ENCODE measurements at places on chromosomes 13 and 19.
A peak's percentile ranks its signal among the peaks of the same experiment; 100 is the strongest.

DNA sequence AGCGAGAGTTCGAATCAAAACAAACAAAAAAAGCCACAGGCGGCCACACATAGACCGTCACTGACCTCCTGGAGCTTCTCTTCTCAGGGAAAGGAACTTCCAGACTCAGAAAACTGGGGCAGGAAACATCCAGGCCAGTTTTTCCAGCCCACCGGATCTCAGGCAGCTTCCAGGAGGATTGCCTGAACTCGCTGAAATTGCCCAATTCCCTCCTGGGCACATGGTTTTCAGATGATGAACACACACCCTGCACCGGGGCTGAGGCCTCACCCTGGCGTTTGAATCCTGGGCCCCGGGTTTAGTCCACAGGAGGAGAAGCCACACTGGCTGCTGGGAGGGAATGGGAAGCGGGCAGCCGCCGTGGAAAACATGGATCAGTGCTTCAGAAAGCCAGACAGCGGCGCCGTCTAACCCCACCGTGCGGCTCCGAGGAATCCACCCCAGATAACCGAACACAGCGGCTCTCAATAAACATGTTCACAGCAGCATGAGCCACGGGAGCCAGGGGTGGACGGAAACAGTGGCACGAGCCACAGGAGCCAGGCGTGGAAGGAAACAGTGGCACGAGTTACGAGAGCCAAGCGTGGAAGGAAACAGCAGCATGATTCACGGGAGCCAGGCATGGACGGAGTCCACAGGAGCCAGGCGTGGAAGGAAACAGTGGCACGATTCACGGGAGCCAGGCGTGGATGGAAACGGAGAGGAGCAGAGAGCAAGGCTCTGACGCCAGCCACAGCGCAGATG lies 18.2 kb upstream of the PTBP1 start:
- DNase-seq = no peak

DNA sequence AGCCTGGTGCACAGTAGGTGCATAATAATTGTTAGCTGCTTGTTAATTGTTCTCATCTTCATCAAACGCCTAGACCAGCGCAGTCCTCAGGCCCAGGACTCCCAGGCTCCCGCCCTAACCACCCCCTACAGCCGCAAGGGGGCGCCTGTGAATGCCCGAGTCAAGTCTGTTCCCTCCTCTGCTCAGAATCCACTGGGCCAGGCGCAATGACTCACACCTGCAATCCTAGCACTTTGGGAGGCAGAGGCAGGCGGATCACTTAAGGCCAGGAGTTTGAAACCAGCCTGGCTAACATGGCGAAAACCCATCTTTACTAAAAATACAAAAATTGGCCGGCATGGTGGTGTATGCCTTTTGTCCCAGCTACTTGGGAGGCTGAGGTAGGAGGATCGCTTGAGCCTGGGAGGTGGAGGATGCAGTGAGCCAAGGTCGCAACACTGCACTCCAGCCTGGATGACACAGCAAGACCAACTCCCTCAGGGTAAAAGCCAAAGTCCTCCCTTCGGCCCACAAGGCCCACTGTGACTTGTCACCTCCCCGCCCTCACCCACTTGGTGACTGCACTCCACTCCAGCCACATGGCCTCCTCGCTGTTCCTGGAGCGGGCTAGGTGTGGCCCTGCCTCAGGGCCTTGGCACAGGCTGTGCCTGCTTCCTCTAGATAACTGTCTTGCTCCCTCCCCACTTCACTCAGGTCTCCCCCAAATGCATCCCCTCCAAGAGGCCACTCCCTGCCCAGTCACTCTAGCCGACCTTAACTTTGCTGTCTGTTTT lies 9.1 kb downstream of the ZNF653 start:
- DNase-seq = peak; percentile 75

GRCh38 chr19:47377801-47378200 lies 28.7 kb downstream of the DHX34 start:
- DNase-seq = no peak

GRCh38 chr13:29524176-29524575 lies 71.3 kb downstream of the SLC7A1 start:
- no peak for DNase-seq

DNA sequence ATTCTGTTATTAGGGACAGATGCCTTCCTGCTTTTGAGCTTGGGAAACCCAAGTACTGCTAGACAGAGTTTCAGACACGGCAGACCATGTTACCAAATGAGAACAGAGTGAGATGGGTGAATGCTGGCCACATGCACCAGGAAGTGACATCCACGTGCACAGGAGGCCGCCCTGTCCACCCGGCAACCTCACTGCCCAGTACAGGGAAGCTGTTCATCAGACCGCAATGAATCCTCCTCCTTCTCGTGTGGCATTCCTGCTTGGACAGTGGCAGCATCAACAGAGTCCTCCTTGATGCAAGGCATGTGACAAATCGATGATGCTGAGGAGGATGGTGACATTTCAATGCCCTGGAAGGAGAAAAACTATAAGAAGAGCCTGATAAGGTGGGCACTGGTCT lies 191.0 kb upstream of the SOX1 start:
- no peak for DNase-seq

GRCh38 chr13:110546926-110547325 lies 14.6 kb downstream of the RAB20 start:
- DNase-seq = no peak

DNA sequence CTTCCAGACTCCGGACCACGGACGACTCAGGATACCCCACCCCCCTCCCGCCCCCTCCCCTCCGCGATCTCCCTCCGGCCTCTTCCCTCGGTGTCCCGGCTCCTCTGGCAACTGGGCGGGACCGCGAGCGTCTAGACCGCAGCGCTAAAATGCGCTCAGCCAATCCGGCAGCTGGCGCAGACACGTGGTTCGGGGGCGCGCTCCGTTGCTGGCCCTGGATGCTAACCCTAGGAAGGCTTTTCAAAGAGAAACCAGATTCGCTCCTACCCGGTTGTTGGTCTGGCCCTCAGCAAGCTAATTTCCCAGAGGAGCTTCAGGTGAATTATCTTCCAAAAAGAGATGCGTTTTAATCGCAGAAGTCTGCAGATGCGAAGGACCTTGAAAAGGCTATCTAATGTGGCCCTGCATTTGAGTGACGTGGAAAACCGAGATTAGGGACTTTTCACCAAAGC lies at the start of gene DZIP1:
TSS of gene DZIP1 (minus strand) at position 106 of the 452 bp plus-strand sequence. CDS start 2,677 bp downstream, outside the sequence.
- DNase-seq = no peak

DNA sequence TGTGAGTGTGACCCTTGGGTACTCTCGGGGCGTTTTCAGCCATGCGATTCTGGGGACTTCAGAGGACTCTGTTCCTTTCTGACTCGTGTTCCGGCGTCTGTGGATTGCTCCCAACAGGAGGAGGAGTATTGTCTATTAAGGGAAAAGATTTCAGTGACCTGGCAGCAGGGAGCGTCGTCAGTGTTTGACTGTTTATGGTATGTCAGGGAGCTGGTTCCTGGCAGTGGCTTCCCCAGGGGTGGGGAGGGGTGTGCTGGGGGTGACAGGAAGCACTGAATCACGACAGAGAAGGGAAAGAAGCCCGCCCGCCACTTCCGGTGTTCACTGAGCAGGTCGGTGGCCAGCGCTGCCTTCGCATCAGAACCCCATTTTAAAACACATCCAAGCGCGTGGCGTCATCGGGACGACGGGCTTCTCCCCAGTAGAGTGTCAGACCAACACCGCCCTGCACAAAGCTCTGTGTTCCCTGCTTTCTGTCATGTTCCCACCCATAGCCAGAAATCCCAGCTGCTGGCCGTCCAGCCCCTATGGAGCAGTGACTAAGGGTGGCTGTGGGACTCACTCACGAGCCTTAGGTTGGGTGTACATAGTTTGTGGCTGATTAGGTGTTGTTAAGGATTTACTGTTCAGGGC lies 33.8 kb downstream of the COL4A2 start:
- no peak for DNase-seq

DNA sequence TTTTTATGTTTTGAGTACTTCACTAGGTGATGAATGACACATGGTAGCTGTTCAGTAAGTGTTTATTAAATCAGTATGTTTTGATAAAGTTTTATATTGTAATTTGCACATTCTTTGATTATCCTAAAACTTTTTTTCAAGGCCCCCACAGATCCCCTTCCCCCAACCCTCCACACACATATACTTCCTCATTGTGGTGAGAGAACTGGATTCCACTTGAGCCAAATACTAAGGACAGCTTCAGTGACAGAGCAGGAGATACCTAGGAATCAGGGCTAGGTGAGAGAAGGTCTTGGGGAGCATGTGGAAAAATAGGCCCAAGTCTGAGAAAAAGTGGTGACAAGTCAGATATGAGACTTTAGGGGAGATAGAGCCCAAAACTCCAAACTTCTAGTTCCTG lies 174.6 kb downstream of the TDRD3 start:
- DNase-seq = no peak

DNA sequence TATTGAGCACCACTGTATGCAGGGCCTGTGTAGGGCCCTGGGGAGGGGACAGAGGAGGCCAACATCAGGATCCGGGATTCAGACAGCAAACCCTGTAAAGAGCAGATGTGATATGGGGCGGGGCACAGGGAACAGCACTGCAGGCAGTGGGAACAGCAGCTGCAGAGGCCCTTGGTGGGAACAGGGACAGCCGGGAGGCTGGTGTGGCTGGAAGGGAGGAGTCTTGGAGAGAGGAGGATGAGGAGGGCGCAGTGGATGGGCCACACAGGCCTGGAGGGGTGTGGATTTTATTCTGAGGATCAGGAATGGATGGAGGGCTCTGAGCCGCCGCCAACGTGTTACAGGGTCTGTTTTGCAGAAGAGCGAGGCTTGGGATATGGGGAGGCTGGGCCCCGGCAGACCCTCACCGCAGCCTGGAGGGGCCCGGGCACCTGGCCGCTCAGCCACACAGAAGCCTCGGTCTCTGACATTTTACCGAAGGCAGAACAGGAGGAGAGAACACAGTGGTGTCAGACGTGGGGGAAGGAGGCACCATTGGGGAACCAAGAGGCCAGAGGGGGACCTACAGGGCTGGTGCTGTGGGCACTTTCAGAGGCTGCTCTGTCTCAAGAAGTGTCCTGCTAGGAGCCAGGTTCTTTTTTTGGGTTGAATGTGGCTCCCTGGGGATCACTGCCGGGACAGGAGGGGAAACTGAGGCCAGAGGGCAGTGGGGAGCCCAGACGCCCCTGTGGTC lies 6.9 kb downstream of the EFNA2 start:
- DNase-seq = no peak

- no peak for DNase-seq
Observed at GRCh38 chr19:16920816-16921529, 32.2 kb downstream of the F2RL3 start.

DNA sequence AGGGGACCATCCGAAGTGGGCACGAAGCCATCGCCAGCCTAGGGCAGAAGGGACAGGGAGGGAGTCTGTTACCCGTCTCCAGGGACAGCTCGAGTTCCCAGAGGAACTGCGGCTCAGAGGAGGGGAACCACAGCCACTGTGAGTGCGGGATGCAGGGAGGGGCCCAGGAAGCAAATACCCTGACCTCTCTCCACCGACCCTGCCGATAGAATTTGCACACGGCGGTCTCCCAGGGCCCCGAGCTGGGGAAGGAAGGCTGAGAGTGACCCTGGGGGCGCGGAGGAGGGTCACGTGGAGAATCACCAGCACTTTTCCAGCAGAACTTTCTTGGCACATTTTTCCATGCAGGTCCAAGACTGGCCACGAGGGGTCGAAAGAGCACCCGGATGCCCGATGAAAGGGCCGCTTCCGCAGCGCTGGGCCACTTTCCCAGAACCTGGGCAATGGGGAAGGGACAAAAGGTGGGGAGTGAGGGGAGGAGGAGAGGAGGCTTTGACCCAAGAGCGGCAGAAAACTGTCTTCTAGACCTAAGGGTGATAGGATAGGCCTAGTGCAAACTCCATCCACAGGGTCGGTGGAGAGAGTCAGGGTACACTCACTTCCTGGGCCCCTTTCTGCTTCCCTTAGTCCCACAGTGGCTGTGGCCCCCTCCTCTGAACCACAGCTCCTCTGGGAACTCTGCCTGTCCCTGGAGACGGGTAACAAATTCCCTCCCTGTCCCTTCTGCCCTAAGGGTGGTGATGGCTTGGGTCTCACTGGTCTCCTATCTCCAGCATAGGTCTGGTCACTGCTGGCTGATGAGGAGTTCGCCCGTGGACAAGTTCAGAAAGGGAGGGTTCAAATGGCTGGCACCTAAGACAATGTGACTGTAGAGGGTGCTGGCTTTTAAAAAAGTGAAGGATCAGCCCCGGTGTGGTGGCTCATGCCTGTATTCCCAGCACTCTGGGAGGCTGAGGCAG lies 5.3 kb upstream of the GPR4 start:
- no peak for DNase-seq

- no peak for DNase-seq
Observed at GRCh38 chr19:34363930-34364329, 1.1 kb upstream of the GPI start.

DNA sequence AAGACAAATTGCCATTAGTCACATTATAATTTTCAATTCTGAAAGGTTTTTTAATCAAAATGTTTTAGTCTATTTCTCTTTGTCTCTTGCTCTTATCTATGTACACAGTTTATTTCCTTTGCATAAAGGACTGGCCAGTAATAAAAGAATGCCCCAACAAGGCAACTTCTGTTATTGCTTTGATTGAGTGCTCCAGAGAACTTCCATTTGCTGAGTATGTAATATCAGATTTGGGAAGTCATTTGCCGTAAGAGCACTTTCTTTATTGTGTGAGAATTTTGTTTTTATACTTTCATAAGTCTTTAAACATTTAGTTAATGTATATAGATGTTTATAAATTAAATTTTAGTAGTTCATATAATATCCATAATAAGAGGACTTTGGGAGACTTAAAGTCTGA lies 1140.4 kb downstream of the PCDH9 start:
- no peak for DNase-seq

GRCh38 chr13:31631071-31631470 lies 108.3 kb upstream of the RXFP2 start:
- no peak for DNase-seq

DNA sequence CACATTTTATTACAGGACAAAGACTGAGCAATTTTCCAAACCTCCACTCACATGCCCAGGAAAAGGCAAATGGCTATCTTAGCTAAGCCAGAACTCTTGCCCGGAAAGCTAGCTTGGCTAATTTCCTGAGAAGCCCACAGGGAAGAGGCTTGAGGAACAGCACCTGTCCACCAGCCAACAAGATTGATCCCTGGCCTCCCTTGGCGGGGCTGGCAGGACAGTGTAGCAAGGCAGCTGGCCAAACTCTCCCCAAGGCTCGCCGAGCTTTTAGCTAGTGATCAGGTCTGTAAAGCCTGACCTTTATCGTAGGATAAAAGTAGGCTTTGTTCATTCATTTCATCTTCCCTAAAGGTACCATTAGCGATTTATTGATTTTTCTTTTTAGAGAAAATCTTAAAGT lies 101.4 kb downstream of the UQCRFS1 start:
- DNase-seq = no peak

DNA sequence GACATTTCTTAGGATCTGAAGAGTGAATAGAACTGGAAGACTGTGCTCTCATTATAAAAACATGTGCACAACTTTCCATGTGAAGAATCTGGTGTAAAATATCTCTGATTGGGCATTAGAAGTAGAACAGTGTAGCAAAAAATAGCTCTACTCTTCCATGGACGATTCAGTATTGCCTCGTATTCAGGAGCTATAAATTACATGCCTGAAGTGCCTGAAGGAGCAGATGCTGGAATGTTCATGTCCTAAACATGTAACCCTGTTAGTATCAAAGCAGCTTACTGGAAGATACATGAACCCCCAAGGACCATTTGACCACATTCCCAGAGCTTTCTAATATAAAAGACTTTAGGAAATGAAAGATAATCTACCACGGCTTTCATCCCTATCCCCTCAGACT lies 528.9 kb downstream of the DACH1 start:
- DNase-seq = no peak

- DNase-seq = no peak
Observed at GRCh38 chr13:113129921-113130750, 7.5 kb downstream of the F10 start.
